Muscle of leg (tissue), 16 donors: ENCODE measurements at places on chromosomes 2 and 18.
A peak's percentile ranks its signal among the peaks of the same experiment; 100 is the strongest.

- DNase-seq = no peak
Measured at GRCh38 chr2:71898851-71899681, 248.6 kb downstream of the CYP26B1 start.

- no peak for DNase-seq
Measured at GRCh38 chr2:172545408-172546075, 10.3 kb upstream of the PDK1 start.

DNA sequence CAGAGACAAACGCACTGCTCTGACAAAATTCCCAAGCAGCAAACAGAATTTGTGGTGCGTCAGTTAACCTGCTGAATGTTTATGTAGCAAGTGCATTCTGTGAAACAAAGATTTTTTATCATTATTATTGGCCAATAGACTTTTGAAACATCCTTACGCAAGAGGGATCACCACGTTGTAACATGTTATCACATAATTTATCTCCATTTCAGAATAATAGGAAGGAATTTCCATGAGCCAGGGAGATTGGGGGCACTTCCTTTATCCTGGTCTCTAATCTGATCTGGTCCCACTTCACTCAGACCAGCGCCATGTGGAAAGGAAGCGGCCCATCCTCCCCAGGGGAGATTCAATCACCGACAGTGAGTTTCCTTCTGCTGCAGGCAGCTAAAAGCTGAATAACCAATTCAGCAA is 166.1 kb downstream of the PID1 start:
- DNase-seq = no peak

GRCh38 chr2:120403261-120403660 is 57.3 kb downstream of the INHBB start:
- no peak for DNase-seq

DNA sequence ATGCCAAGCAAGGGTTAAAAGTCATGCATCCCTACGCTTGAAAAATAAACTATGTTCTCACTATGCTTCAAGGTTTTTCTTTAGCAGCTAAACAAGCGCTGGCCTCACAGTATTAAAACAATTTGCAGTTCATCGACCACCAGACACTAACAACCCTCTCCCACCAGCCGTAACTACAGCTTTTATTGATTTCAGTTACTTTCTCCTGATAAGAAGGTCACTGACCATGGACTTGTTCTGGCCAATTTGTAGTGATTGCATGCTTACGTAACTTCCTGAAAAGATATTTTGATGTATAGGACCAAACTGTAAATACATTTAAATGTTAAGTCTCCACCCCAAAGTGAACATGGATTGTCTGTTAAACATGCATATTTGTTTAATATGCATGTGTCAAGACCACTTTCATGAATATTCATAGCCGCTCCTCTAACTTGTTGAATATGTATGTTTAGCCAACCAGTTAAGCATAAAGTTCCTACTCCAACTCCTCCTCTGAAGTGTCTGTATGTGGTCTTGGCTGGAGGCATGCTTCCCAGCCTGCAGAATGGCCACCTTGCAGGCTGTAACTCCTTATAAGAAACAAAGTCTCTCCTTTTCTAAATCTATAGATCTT is 1.7 kb upstream of the THOC1 start:
- DNase-seq = no peak

DNA sequence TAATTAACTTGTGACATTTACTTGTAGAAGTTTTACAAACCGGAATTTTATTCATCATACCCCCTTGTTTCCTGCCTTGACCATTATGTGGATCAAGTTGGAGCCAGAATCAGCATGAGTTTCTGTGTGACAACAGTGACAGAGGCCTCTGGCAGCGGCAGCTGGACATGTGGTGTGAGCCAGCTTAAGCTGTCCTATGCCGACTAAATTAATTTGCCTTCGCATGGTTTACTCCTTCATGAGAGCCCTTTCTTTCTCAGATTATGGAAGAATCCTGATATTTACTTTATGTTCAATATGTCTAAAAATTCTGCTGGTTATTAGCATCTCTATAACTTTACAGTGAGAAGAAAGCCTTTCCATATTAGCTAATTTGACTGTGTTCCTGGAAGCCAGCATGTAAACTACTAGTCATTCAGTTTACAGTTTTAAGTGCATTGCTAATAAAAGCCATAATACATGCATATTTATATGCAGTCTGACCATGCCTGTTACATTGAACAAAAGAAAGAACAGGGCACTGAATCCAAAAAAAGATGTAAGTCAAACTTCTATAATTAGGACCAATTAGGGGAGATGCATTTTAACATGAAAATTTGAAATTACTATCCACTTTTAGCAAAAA is 495.8 kb upstream of the ACVR2A start:
- peak; percentile 61 for DNase-seq

- no peak for DNase-seq
Measured at GRCh38 chr18:75264195-75264594, 53.6 kb downstream of the TSHZ1 start.
